GM04504 (cell line): ENCODE measurements at places on chromosomes 7 and 10.

DNA sequence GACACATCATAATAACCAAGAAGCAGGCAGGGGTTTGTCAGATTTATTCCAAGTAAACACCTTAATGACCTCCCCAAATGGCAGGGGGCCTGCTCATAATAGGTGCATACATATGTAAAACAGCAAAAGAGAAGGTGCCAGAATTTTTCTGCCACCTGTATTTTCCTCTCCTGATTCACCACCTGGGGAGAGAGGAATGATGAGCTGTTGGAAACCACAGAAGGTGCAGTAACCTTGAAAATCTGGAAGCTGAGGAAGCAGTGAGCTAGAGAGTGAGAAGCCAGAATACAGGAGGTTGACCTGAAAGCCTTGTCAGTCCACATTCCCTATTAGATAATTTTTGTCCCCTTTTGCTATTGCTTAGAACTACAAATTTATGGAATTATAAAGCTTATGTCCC, 46.2 kb upstream of the PDE1C start:
- no peak for DNase-seq

- peak; percentile 13 for DNase-seq
Observed at GRCh38 chr7:78020874-78021249, 222.3 kb downstream of the PHTF2 start.

DNA sequence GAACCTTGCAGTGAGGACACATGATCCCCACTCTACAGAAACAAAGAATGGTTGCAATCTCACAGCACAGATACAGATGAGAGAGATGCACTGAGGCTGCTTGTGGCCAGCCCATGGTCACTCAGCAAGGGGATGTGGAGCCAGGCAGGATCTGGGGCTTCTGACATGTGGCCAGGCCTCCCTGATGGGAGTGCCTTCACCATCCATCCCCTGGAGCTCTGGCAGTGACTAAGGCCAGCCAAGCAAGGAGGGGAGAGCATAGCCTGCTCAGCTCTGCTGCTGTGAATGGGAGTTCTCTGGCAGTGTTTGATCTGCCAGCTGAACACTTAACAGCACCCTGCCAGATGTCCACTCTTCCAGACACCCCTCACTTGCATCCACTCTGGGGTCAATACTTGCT, 19.8 kb downstream of the C10orf71 start:
- DNase-seq = no peak

DNA sequence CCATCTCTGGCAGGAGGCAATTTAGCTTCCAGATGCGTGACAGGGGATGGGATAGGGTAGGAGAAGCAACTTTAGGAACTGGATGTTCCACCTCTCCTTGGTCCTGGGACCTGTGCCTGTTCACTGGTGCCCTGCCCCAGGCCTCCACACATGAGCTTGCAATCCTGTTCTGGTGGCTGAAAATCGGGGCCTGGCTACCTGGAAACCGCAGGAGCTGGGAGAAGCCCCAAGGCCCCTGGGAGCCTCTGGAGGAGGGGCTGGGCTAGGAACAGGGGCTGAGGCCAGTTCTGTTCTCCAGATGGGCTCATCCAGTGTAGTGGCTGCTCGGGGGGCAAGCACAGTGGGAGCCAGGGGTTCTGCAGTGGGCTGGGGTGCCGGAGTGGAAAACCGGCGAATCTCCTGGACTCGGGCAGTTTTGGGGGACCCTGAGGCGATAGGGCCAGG, 5.3 kb upstream of the MYOZ1 start:
- no peak for DNase-seq

- DNase-seq = no peak
Observed at GRCh38 chr7:109343678-109344077, 774.0 kb downstream of the DNAJB9 start.

- DNase-seq = peak; percentile 41
Observed at GRCh38 chr7:23531050-23531793, 559 bp downstream of the TRA2A start.

GRCh38 chr7:104961821-104962220, 52.2 kb upstream of the KMT2E start:
- DNase-seq = no peak

DNA sequence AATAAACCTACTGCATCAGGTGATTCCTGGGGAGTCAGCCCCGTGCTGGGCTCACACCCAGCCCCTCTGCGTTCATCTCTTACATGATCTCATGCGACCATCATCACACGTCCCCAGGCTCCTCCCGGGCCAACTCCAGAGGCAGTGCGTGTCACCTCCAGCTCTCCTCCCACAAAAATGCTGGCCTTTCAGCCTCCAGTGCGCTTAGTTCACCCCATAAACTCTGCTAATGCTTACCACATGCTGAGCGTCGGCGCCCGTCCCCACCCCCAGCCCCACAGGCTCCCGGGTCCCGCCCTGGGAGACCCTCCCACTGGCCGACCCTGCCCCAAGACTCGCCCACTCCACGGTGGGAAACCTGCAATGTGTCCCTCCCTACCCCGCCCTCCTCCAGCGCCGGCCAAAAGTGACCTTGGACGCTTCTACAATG, 816 bp upstream of the SDK1 start:
- no peak for DNase-seq

DNA sequence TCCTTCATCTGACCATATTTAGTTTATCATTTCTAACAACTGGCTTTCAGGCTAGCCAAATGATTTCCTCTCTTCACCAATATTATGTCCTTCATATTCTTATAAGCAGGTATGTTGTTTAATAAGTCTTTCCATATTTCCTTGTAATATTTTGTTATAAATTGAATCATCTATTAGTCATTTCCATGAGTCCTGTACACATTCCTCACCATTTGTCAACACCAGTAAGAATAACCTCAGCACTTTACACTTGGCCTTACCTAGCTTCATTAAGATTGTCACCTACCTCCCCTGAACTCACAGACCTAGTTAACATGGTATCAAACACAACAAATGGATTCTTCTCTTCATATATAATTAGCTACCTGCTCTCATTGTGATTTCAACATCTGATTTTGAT, 282.3 kb downstream of the SEMA3D start:
- DNase-seq = no peak

DNA sequence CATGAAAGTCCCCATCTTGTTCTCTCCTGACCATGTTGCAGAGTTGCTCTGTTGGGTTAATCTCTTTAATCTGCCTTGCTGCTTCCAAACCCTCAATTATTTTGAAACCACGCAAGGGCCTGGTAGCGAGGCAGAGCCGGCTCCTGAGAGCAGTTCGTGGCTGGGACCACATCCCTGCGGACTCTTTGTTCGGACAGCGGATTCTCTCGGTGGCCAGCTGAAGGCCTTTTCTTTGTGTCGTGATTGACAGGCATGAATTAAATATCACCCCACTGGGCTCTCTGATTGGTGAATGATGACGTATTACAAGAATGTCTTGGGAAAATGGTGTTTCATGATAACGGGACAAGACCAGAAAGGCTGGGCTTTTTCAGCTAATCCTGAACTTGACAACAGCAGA, 66.9 kb upstream of the ARHGAP21 start:
- no peak for DNase-seq

DNA sequence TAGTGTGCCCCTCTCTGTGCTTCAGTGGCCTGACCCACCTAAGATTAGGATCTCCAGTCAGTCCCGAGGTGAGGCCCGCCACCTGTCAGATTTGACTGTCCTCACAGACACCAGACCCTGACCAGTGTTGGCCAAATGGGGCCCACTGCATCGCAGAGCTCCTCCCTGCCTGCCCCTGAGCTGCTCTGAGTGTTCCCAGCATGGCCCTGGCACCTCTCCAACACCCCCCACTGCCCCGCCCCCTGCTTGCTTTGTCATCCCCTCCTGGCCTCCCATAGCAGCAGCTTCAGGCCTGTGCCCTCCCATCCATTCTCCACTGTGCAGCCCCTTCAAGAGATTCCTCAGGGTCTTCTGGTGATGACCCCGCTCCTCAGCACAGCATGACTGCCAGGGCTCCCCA, 67.6 kb downstream of the C10orf120 start:
- DNase-seq = no peak

DNA sequence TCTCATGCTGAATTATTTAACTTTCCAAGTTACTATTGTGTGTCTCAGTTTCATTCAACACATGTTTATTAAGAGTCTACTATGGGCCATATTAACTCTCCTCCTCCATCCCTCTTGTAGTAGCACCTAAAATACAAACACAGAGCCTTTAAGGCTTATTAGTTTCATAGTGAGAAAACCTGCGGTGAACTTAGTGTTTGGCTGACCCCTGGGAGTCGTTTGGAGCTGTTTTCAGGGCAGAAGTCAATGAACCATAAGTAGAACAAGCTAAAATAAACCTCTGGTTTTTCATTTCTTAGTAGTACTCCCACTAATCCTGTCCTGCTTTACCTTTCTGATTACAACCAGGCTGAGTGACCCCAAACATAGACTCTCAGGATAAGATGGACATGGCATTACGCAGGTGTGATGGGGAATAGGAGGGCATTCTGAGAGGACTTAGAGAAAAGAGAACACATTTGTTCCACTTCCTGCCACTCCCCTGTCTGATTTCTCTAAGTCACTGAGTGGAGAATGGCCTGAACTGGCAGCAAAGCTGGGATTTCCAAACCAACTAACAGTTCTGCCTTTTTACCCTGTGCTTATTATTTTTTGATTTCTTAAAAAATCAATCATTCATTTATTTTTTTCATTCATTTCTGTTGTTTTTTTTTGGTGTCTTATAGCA, 74.5 kb downstream of the LRMDA start:
- no peak for DNase-seq

DNA sequence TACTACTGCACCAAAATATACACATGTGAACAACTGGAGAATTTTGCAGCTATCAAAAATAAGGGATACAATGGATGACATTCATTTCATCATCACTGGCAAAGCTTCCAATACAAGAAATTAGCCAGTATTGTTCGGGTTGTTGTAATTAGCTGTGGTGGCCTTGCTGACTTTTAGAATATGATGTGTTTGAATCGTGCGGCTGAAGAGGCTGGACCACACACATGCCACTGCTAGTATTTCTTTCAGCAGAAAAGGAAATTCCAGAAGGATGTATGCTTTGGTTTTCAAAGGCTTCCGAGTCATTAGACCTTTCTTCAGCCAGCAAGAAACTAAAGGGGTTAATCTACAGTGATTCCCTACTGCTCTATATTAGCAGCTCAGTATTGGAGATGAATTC, 16.6 kb downstream of the RPP38 start:
- DNase-seq = no peak

DNA sequence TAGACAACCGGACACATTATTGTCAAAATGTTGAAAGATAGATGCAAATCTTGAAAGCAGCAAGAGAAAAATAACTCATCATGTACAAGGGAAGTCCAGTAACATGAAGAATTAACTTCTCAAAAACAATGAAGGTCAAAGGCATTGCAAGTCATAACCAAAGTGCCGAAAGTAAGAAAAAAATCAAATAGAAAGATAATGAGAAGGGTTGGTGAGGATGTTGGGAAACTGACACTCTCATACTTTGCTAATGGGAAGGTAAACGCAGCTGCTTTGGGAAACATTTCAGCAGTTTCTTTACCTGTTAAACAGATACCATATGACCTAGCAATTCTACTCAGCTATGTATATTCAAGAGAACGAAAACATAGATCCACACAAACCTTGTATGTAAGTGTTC, 303.0 kb downstream of the ARL4A start:
- DNase-seq = no peak

DNA sequence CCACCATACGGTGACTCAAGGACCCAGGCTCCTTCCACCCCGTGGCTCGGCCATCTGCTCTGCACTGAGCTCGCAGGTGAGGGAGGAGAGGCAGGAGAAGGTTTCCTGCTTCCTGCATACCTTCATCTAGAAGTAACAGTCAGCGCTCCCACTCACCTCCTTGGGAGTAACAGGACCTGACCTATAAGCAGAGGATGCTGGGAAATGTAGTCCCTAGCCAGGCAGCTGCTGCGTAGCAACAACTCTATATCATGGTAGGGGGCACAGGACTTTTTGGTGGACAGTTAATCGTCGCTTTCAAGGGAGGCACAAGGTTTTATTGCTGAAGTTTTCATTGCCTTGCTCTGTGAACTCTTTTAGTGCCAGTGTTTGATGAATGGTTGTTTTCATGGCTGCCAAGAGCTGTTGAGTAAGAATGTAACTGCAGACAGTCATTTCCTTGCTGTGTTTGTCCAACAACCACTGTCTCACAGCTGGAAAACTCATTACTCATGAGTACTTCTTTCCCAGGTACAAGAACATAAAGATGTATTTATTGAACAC, 10.2 kb upstream of the ZFYVE27 start:
- peak; percentile 84 for DNase-seq
